ENCODE measurements at places on chromosomes 4 and X.

DNA sequence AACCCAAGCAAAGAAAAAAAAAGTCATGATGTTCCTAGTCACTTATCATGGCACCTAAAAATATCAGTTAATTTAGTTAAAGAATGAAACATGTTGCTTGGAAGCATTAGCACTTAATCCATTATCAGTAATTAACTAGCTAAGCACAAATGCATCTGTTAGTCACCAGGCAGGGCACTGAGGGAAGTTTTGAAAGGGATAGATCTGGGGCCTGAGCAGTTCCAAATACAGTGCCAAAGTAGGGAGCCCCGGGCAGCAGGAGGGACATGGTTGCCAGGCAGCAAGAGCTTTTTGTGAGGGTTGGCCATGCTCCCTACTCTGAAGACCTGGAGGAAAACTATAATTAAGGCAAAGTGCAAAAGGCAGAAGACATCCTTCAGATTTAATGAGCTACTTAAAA lies 62.0 kb downstream of the PHKA1 start:
- DNase-seq: no peak

GRCh38 chrX:132651421-132652086 lies 162.7 kb upstream of the MBNL3 start:
- no peak for DNase-seq

- no peak for DNase-seq
Observed at GRCh38 chr4:5211282-5211839, 160.1 kb downstream of the STK32B start.

DNA sequence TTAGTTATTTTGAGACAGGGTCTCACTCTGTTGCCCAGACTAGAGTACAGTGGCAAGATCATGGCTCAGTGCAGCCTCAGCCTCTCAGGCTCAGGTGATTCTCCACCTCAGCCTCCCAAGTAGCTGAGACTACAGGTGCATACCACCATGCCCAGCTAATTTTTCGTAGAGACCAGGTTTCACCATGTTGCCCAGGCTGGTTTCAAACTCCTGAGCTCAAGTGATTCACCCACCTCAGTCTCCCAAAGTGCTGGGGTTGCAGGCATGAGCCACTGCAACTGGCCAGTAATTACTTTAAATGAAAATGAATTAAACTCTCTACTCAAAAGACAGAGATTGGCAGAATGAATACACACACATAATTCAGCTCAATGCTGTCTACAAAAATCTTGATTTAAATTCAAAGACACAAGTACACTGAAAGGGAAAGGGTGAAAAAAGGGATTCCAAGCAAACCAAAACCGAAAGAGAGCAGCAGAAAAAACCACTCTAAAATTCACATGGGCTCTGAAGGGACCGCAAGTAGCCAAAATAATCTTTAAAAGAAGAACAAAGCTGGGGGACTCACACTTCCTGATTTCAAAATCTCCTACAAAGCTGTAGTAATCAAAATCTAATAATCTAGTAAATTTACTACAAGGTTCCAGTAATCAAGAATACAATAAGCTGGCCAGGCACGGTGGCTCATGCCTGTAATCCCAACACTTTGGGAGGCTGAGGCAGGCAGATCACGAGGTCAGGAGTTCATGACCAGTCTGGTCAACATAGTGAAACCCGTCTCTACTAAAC lies 11.8 kb upstream of the SPON2 start:
- DNase-seq: no peak

GRCh38 chr4:78004270-78004669 lies 52.9 kb upstream of the FRAS1 start:
- no peak for DNase-seq

GRCh38 chr4:155612074-155612473 lies 54.6 kb upstream of the GUCY1A1 start:
- DNase-seq: no peak

DNA sequence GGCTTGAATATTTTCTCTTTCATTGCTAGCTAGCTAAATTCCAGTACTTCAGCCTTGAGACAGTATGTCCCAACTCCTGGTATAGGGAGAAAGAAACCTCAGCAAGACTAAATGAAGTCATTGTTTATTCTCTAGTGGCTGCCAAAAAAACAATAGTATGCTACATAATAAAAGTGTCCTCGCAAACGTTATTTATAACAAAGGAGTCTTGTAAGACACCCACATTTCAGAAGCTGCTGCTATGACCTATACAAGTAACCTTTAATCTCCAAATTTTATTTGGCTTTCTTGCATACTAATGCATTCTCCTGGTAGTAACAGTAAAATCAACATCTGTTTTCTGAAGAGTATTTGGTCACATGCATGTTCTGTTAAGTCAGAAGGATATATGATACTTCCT lies 28.8 kb downstream of the NEK1 start:
- no peak for DNase-seq

- DNase-seq: no peak
Observed at GRCh38 chr4:148634476-148634875, 192.3 kb upstream of the NR3C2 start.

- no peak for DNase-seq
Observed at GRCh38 chr4:113781439-113782040, 20.0 kb upstream of the CAMK2D start.

GRCh38 chr4:53348046-53348445 lies 17.8 kb downstream of the SCFD2 start:
- DNase-seq: no peak

DNA sequence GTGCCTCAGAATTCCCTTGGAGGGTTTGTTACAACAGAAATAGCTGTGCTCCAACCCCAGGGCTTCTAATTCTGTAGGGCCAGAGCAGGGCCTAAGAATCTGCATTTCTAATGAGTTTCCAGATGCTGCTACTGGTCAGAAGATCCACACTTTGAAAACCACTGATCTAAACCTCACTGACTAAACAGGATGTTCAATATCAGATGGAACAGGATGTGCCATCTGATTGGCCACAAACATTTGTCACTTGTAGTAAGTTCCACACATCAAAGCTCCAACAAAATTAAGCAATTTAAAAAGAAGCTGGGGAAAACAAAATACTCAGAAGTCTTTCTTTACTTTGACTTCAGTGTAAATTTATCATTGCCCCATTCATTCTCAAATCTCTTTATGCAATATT lies 14.3 kb downstream of the CASK start:
- no peak for DNase-seq

DNA sequence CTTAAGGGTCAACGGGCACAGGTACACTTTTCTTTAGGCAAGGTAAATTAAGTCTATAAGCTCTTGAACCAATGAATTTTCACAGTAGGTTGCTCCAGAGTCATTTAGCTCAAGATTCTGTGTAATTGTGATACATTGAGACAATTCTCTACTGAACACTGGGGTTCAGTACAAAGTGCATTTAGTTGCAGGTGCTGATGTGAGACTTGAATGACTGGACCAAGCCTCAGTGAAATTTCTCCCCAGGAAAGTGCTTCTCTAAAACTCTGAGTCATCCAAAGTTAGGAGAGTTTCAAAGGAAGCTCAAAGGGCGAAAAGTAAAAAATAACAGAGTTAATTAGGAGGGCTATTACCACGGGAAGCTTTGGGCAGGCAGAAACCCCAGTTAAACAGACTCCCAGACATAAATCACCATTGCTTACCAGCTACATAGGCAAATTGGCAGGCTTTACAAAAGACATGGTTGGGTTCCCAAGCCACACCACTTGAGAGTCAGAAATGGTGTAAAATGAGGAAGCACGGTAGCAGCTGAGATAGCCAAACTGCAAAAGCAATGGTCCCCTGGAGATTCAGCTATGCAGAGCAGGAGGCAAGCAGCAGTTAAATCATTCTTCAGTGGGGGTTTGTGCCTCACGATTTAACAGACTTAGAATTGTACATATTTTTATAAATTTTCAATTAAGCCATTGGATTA lies 202.6 kb downstream of the PCDH19 start:
- no peak for DNase-seq

- DNase-seq: no peak
Observed at GRCh38 chrX:83022020-83022419, 486.1 kb upstream of the POU3F4 start.

GRCh38 chrX:11427453-11428071 lies 134.3 kb downstream of the AMELX start:
- no peak for DNase-seq

GRCh38 chr4:48127682-48128404 lies 6.2 kb downstream of the TXK start:
- peak; percentile 16 for DNase-seq

DNA sequence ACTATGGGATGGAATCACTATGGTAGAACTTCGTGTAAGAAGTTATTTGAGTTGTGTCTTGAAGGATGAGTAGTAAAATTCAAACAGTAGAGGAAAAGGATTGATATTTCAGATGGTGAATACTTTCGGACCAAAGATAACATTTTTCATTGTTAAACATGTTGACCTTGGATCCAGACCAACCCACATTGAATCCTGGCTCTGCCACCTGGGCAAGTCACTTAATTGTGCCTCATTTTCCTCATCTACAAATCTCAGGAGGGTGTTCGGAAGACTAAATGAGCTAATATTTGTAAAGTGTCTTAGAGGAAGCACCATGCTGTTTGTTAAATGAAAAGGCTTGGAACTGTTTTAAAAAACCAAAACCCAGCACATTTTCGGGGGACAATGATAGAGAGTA lies 1.4 kb upstream of the AIFM1 start:
- DNase-seq: no peak

- no peak for DNase-seq
Observed at GRCh38 chr4:182492423-182492822, 249.2 kb downstream of the TENM3 start.

DNA sequence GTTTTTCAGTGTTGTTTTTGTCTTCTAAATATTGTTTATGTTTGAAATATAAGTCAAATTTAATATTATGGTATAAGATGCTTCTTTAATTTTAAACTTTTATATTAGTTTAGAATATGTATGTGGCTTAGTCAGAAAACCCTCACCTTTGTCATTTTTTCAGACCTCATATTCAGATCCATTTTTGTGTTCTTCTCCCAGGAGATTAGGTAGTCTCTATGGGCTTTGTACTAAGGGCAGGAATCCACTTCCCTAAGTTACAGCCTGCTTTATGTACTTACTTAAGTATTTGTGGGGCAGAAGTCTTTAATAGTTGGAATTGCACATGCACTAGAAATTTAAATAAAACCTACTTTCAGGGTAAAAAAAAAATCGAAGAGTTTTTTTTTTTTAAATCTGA lies 63.5 kb upstream of the TENM3 start:
- no peak for DNase-seq

GRCh38 chr4:155582971-155583437 lies 83.6 kb upstream of the GUCY1A1 start:
- no peak for DNase-seq

DNA sequence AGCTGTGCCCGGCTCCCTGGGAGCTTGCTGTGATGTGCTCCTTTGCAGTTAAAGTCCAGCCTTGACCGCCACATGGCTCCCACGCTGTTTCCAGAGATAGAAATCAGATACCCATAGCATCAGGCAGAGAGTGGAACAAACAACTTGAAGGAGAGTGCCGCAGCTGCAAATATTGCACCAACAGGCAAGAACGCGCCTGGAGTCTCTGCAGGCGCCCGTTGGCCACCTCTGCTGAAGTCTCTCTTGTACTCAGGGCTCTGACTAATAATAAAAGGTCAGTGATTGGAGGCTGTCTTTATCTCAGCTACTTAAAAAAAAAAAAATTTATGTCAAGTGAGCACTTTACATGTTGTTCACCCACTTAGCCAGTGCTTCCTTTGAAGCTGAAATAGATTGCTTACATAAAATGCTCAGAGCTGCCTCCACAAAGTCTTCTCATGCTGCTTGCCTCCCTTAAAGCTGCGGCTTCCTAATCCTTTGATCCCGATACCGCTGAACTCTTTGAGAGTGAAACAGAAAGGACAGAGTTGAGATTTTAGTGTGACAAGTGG lies 30.9 kb upstream of the TENM3 start:
- DNase-seq: no peak

DNA sequence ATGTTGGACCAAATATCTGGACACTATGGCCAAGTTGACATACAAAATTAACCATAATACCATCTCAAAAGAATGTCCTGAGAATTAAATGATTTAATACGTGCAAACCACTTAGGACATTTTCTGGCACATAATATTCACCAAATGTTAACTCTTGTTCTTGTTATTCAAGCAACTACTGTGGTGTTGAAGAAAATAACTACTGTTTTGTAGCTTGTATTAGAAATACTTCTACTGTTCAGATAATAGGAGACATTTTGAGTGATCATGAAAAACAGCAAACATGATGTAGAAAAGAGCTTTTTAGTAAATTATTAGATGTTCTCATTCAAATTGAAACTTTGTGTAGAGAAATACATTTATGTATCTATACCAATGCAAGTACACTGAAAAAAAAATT lies 140.7 kb upstream of the SMIM31 start:
- no peak for DNase-seq

- no peak for DNase-seq
Observed at GRCh38 chr4:147456706-147457105, 24.2 kb upstream of the EDNRA start.

GRCh38 chr4:17694552-17694951 lies 80.1 kb downstream of the MED28 start:
- no peak for DNase-seq

DNA sequence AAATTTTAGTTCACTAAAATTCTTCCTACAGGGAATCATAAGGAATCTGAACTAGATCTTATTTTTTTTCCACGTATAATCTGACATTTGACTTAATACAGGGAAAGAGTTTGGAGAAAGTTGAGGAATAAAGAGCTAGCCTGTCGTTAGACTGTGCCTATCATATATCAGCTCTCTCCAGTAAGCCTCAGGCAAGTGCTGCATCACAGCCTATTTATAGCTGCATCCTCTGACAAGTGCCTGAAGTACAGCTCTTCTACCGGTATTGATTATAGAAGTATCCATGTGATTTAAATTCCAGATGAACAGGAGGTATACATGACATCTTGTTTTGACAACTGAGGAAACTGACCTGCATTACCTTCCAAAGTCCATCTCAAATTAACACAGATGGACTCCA lies 248.9 kb downstream of the TLL1 start:
- DNase-seq: no peak

DNA sequence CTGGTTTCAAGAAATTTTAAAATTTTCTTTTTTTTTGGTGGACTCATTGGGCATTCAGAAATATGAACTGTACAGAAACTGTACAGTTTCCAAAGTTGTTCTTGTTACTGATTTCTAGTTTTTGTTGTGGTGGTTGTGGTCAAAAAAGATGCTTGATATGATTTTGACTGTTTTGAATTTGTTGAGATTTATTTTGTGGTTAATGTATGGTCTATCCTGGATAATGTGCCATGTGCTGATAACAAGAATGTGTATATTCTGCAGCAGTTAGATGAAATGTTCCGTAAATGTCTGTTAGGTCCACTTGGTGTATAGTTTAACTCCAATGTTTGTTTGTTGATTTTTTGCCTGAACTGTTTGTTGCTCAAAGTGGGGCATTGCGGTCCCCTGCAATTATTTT lies 127.6 kb upstream of the NUDT6 start:
- no peak for DNase-seq

DNA sequence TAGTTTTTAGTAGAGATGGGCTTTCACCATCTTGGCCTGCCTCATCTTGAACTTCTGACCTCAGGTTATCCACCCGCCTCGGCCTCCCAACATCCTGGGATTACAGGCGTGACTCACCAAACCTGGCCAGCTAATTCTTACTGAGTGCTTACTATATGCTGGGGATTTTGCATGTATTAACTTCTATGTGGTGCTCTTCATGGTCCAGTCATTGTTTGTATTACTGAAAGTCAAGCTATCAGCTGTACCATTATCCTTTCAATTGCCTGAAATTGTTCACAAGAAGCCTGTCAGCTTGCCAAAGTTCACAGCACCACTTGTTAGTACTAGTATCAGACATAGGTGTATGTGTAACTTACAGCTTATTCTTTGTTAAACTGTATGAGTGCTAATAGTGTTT lies 1272.1 kb downstream of the ARAP2 start:
- no peak for DNase-seq

All from NCI-H1930 (cell line).